ENCODE measurements at places on chromosomes 7 and 10.
A peak's percentile ranks its signal among the peaks of the same experiment; 100 is the strongest.

DNA sequence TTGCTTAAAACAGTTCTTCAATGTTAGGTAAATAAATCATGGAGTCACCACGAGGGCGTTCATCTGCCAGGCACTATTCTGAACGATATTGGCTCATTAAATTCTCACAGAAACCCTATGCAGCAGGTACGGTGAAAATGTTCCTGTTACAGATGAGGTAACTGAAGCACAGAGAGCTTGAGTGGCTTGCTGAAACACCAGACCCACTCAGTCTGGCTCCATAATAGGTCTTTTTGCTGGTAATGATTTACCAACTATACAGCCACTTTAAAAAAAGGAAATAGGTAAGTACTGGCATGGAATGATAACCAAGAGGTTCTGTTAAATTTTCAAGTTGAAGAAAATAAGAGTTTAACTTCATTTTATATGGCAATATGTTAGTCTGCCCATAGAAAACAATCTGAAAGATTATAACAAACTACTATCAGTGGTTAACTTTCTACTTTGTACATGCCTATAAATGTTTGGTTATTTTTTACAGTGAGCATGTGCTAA, 1.3 kb upstream of the TM9SF3 start:
- H3K4me1 ChIP-seq: peaks cover 21% of the 10 kb centered on the region
- H3K27me3 ChIP-seq: peaks cover 10% of the 10 kb centered on the region
- no peak overlapping the region for H3K4me3 ChIP-seq
- no peak for DNase-seq
- peaks cover 5% of the 10 kb centered on the region for H3K36me3 ChIP-seq
- no peak overlapping the region for H3K27ac ChIP-seq

GRCh38 chr7:151798851-151799448, 78.0 kb downstream of the PRKAG2 start:
- H3K4me1 ChIP-seq: peaks cover 3% of the 10 kb centered on the region
- H3K27ac ChIP-seq: no peak overlapping the region
- no peaks in the 10 kb centered on the region for H3K36me3 ChIP-seq

GRCh38 chr10:30029164-30029871, 30.1 kb downstream of the JCAD start:
- peak overlapping the region; percentile 75 for H3K27ac ChIP-seq
- peaks cover 24% of the 10 kb centered on the region for H3K27me3 ChIP-seq
- H3K36me3 ChIP-seq: peaks cover 58% of the 10 kb centered on the region
- peak overlapping the region; percentile 84 for H3K4me3 ChIP-seq
- no peak for DNase-seq
- H3K4me1 ChIP-seq: peaks cover 57% of the 10 kb centered on the region

GRCh38 chr10:77007834-77008233, 629.8 kb downstream of the KCNMA1 start:
- no peaks in the 10 kb centered on the region for H3K36me3 ChIP-seq
- H3K4me1 ChIP-seq: peaks cover 14% of the 10 kb centered on the region
- no peak overlapping the region for H3K27ac ChIP-seq
- no peaks in the 10 kb centered on the region for H3K27me3 ChIP-seq
- no peak overlapping the region for H3K4me3 ChIP-seq
- DNase-seq: no peak

GRCh38 chr7:36149694-36150452, 3.2 kb upstream of the EEPD1 start:
- no peak overlapping the region for H3K27ac ChIP-seq
- H3K4me1 ChIP-seq: peaks cover 10% of the 10 kb centered on the region
- no peak overlapping the region for H3K4me3 ChIP-seq
- DNase-seq: no peak
- peaks cover 4% of the 10 kb centered on the region for H3K27me3 ChIP-seq

DNA sequence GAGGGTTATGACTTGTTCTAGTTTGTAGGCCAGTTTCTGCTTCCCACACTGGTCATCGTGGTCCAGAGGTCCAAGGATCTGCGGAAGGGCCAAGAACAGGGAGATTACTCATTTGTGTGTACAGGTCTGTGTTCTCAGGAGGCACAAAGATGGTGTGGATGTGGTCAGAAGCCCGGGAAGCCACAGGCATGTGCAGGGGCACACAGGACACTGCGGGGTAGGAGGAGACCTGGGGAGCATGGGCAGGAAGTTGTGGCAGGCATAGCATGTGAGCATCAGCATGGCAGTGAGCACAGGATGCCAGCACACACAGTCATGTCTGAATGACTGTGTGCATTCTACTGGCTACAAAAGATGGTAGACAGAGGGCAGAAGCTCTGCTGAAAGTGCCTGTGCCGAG, 445.8 kb downstream of the PLXNA4 start:
- peaks cover 7% of the 10 kb centered on the region for H3K36me3 ChIP-seq
- no peaks in the 10 kb centered on the region for H3K27me3 ChIP-seq
- H3K27ac ChIP-seq: no peak overlapping the region
- H3K4me1 ChIP-seq: no peaks in the 10 kb centered on the region
- no peak overlapping the region for H3K4me3 ChIP-seq
- no peak for DNase-seq

GRCh38 chr7:8152489-8153192, 109.3 kb downstream of the ICA1 start:
- DNase-seq: no peak
- H3K4me1 ChIP-seq: peaks cover 26% of the 10 kb centered on the region
- H3K27ac ChIP-seq: peak overlapping the region; percentile 30
- H3K4me3 ChIP-seq: peak overlapping the region; percentile 63
- H3K27me3 ChIP-seq: no peaks in the 10 kb centered on the region
- peaks cover 24% of the 10 kb centered on the region for H3K36me3 ChIP-seq

DNA sequence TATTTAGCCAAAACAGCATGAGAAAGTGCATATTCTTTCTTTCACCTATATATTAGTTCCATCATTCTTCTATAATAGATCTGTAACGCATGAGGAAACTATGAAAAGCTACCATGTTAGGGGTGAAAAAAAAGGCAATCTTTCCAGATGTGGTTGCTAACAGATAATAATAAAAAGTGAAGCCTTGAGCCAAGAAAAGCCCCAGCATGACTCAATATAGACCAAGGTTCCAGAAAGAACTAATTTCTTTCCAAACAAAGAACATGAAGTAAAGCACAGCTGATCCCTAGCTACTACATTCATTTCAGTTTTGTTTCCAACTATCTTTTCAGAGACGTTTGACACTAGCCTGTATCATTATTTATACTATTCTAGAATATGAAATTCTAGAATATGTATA, 16.4 kb downstream of the ARL4A start:
- DNase-seq: no peak
- no peaks in the 10 kb centered on the region for H3K4me1 ChIP-seq
- H3K4me3 ChIP-seq: no peak overlapping the region
- H3K36me3 ChIP-seq: no peaks in the 10 kb centered on the region

DNA sequence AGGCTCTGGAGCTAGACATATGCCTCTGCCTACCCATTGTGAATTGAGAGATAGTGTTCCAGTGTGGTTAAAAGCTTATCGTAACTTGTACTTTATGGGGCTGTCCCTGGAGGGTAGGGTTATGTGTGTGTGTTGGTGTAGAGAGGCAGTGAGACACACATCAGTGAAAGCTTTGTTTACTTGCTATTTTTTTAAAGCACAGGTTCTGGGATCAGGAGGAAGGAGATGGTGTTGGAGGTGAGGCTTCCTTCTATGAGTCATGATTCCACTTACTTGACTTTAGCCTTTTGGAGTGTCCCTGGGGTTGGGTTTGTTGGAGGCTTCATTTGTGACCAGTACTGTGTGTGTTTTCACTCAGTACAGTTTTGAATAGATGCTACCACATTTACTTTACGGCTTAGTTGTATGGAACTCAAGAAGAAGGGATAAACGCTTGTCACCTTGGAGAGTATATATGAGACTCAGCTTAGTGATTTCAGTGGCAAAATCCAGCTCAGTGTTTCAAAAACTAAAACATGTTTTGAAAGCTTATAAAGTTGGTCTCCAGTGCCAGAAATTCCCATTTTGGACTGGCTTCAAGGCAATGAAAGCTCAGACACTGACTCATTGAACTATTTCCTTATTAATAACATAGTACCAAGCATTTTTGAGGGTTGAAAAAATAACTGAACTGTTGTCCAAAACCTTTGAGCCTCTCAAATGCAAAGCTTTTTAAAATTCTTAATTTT, 106.2 kb downstream of the PLXDC2 start:
- no peaks in the 10 kb centered on the region for H3K36me3 ChIP-seq
- no peaks in the 10 kb centered on the region for H3K27me3 ChIP-seq
- DNase-seq: no peak
- H3K27ac ChIP-seq: no peak overlapping the region
- H3K4me1 ChIP-seq: peaks cover 6% of the 10 kb centered on the region
- no peak overlapping the region for H3K4me3 ChIP-seq

DNA sequence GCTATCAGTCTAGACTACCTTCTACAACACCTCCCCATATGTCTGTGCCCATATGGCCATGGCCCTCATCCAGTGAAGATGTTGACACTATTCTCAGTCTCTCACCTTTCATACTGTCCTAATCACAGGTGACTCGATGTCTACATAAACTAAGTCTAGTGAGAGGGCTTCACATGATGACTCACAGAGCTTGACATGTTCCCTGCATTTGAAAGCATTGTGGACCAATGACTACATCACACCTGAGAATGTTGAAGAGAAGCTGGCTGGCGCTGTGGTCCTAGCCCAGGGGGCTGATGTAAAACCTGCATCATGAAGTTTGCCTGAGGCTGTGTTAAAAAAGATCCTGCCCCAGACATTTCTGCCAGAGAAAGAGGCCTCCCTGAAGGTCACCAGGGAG, 167.2 kb downstream of the NPSR1 start:
- peaks cover 6% of the 10 kb centered on the region for H3K4me1 ChIP-seq
- H3K27me3 ChIP-seq: no peaks in the 10 kb centered on the region
- no peak overlapping the region for H3K27ac ChIP-seq

GRCh38 chr10:18710201-18710653, 51.0 kb downstream of the ARL5B start:
- H3K4me3 ChIP-seq: no peak overlapping the region
- H3K27ac ChIP-seq: no peak overlapping the region
- no peaks in the 10 kb centered on the region for H3K4me1 ChIP-seq
- no peaks in the 10 kb centered on the region for H3K27me3 ChIP-seq

DNA sequence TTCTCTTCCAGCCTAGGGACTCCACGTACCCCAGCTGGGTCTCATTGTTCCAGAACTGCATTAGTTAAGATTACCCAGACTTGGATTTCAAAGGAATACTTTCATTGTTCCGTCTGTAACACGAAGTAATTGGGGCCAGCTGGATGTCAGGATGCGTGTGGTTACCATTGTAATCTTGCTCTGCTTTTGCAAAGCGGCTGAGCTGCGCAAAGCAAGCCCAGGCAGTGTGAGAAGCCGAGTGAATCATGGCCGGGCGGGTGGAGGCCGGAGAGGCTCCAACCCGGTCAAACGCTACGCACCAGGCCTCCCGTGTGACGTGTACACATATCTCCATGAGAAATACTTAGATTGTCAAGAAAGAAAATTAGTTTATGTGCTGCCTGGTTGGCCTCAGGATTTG, 21.0 kb downstream of the LRRC17 start:
- H3K4me3 ChIP-seq: no peak overlapping the region
- DNase-seq: peak; percentile 45
- H3K36me3 ChIP-seq: no peaks in the 10 kb centered on the region
- H3K27ac ChIP-seq: peak overlapping the region; percentile 91
- H3K27me3 ChIP-seq: no peaks in the 10 kb centered on the region
- H3K4me1 ChIP-seq: peaks cover 30% of the 10 kb centered on the region

- H3K27me3 ChIP-seq: peaks cover 3% of the 10 kb centered on the region
- no peaks in the 10 kb centered on the region for H3K4me1 ChIP-seq
- no peak overlapping the region for H3K4me3 ChIP-seq
- no peak overlapping the region for H3K27ac ChIP-seq
Observed at GRCh38 chr7:3119963-3120362, 76.3 kb upstream of the CARD11 start.

All from endothelial cell (in vitro differentiated cells).